GM23338 (cell line): ENCODE measurements at places on chromosomes 12 and 14.

DNA sequence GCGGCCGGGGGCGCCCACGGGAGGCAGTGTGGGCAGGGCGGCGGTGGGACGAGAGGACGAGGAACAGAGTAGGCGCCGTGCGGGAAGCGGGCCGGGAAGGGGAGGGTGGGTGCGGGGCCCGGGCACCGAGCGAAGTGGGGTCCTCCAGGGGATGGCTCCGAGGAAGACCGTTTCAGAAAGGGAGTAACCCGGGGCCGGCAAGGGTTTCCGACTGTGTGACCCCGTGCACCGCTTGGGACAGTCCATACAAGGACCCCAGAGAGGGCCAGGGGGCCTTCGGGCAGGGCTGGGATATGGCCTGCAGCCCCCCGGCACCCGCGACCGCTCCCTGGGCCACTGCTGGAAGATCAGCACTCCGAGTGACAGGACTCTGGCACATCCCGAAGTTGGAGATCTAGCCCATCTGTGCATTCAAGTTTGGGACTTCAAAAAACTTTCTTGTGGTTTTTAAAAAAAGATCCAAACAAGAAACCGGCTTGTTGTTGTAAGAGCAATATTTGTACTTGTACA is 448 bp downstream of the TSPAN9 start:
- DNase-seq, result peak; percentile 42

GRCh38 chr14:87489196-87489819 is 503.7 kb downstream of the GALC start:
- no peak for DNase-seq

DNA sequence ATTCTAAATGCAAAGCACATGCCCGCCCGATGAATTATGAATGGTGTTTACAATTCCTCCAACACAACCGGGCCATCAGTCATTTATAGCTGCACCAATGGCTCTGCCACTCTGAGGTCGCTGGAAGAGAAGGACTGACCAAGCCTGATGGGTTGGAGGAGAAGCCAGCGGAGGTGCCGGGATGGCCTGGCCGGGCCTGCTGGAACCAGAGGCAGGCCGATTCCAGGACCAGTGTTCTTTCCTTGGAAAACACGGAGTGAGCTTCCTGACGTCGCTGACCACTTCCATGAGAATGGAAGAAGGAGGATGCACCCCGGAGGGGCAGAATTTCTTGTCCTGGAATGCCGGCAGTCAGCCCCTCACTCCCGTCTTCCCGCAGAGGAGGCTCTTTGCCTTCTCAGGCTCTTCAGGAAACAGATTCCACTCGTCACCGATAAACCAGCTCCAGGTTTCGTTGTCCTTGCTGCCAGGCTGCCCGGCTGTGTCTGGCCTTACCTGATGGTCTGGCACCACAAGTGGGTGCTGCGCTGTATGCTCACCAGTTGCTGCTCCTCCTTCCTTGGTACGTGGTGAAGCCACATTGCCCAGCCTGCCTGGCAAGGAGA is 358.5 kb upstream of the SFSWAP start:
- DNase-seq, result no peak

DNA sequence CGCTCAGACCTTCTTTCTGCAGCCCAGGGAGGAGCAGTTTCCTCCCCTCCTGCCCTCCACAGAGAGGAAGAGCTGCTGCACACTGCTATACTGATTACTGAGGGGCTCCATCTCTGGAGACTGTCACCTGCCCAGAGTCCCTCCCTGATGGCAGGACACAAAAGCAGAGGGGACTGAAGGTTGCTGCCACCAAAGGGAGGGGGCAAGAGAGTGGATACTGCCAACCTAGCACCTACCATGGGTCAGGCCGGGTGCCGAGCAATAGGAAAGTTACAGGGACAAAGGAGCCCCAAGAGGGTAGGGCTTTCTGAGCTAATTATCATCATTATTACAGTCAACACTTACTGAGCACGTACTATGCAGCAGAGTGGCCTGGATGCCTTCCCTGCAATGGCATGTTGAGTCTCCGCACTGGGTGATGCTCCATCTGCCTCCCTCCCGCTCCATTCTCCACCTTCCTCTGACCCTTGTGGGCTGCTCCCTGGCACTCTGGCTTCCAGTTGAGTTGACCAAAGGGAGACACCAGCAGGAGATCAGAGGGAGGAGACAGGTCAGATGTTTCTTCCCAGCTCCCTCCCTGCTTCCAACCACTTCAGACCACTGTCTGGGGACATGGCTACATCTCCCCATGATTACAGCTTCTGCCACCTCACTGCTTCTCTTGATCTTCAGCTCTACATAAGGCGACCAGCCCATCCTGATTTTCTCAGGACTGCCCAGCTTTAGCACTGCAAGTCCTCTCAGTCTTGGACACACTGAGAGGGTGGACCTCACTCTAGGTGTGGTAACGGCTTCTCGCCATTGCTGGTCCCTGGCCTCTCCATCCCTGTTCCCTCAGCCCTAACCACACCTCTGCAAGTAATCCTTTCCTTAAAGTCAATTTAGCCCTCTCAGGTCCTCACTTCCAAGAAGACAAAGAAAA is 2.6 kb upstream of the KRT79 start:
- DNase-seq, result no peak

DNA sequence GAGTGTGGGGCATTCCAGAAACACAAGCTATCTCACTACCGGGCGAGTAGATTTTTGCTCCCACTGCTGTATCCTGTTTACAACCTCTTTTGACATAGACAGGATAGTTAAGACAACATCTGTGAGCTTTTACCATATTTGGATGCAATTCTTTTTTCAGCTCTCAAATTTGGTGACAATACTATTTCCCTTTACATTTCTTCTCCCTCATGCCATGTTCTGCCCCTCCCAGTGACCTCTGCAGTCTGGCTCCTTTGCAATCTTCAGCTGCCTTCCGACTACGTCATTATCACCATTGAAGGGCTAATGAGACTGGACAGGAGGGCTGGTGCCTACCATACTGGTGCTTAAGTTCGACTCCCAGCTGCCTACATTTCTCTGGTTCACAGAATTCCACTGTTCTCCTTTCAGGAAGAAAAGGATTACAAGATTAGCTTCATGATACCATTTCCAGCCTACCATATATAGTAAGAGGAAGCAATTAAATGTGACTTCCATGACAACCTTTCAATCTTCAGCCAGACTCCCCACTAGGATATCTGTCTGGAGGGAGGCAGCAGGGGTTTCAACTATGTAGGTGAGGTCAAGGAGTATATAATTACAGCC is 251.6 kb downstream of the PHLDA1 start:
- no peak for DNase-seq

DNA sequence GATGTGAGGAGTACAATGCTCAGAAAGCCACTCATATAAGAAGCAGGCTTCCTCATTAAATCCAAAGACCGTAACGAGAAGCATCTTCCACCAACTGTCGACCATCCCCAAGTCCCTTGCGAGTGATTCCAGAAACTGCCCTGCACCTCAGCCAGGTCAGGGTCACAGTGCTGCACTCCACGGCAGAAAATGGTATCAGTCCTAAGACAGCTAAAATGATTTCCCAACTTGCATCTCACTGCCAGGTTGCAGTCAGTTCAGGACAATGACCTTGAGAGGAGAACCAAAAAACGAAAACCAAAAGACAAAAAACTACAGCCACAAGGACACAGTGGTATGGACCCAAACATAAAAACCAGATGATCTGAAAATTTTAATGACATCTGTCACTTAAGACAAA is 20.6 kb downstream of the SBNO1 start:
- no peak for DNase-seq

DNA sequence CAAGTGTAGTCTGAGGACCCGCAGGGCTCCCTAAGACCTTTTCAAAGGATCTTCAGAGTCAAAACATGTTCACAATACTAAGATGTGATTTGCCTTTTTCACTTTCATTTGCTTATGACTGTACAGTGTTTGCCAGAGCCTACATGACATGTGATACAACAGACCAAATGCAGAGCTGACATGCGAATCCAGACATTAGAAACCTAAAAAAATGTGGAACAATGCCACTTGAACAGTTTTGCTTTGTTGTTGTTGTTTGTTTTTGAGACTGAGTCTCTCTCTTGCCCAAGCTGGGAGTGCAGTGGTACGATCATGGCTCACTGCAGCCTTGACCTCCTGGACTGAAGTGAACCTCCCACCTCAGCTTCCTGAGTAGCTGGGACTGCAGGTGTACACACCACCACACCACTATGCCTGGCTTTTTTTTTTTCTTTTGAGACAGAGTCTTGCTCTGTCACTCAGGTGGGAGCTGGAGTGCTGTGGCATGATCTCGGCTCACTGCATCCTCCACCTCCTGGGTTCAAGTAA is 5.3 kb upstream of the RAB35 start:
- no peak for DNase-seq

- DNase-seq, result no peak
These were observed 111.9 kb upstream of the KRAS start for GRCh38 chr12:25362646-25363045.

GRCh38 chr14:29521526-29522137 is 406.0 kb downstream of the PRKD1 start:
- DNase-seq, result peak; percentile 76

DNA sequence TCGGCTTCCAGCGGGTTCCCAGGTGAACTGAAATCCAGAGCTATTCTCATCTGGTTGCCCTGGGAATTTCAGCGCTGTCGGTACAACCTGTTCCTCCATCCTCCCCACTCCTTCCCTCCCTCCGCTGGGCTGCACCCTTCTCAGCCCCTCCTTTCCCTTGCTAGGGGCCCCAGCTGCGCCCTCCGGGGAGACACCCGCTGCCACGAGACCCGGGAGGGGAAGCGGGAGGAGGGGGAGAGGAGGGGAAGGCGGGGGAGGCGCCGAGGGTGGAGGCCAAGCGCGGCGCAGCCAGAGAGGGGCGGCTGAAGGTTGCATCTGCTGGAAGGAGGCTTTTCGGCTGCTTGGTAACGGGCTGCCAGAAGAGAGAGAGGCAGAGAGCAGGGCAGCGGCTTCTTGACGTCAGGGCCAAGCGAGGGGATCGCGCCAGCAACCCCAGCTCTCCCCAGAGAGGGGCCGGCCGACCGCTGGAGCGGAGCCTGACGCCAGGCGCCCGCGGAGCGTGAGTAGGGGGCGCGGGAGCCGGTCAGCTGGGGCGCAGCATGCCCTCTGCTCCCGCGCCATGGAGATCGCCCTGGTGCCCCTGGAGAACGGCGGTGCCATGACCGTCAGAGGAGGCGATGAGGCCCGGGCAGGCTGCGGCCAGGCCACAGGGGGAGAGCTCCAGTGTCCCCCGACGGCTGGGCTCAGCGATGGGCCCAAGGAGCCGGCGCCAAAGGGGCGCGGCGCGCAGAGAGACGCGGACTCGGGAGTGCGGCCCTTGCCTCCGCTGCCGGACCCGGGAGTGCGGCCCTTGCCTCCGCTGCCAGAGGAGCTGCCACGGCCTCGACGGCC is at the start of gene KCNA5:
Gene KCNA5, plus strand, starts transcription at position 291 of the 831 bp plus-strand sequence. Its CDS starts 269 bp downstream, at position 560.
- DNase-seq, result peak; percentile 74
